Mesenchymal stem cell (in vitro differentiated cells and primary cell): ENCODE measurements at places on chromosomes 2 and 18.

DNA sequence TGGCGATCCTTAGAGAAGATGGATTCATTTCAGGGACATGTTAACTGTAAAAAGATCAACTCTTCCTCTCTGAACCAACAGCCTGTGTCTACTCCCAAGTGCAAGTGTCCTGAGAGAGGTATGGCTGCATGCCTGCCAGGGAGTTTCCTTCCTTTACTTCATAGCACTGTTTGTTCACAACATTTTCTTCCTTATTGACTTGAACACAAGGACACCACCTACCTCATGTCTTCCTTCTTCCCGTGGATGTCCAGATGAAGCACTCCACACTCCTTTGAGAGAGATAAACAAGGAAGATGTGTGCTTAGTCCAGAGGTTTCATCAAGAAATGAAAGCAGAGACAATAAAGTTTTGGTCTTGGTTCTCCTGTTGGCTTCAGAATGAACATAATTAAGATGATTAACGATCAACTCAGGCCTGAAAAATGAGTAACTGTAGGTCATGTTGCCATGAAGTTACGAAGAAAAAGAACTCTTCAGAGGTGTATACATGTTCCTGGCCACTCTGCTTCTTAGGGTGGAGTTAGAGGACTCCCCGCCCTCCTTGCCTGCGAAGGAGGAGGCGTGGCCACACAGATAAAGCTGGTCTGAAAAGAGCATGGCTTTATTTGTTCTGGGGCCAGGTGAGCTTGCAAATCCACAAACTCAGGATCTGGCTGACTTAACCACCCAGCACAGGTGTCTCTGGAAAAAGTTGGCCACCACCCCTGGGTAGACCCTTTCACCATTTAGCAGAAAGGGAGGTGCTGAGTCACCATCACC lies 155.0 kb upstream of the KCTD1 start:
- no peak for DNase-seq

GRCh38 chr18:63879709-63880108 lies 7.8 kb upstream of the SERPINB2 start:
- peak; percentile 23 for DNase-seq

- DNase-seq: no peak
These were observed 127.3 kb downstream of the BCL2 start for GRCh38 chr18:63192126-63192884.

DNA sequence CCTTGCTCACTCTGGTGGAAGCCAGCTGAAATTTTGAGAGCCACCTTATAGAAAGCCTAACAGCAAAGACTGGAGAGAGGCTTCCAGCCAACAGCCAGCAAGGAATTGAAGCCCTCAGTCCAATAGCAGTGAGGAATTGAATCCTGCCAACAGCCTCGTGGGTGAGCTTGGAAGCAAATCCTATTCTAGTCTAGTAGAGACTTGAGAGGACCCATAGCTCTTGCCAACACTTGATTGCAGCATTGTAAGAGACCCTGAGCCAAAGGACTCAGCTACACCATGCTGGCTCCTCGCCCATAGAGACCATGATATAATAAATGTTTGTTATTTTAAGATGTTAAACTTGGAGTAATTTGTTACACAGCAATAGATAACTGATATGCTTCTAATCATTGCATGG lies 403.0 kb upstream of the TNP1 start:
- no peak for DNase-seq

DNA sequence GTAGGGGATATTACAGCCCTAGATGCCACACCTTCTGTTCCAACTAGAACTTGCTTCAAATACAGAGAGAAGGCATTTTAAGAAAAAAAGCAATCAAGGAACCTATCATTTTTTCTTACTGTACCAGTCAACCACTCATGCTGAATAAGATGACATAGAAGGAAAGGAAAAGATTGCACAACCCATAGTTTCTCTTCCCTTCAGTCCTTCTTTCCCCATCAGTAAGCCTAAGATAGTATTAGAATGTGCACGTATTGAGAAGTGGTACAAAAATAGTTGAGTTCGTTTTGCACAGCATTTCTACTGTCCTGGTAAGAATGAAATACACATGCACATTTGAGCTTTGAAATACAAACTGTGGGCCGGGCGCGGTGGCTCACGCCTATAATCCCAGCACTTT lies 27.0 kb upstream of the HK2 start:
- no peak for DNase-seq
